ENCODE measurements at places on chromosomes 6 and 20.
A peak's percentile ranks its signal among the peaks of the same experiment; 100 is the strongest.

DNA sequence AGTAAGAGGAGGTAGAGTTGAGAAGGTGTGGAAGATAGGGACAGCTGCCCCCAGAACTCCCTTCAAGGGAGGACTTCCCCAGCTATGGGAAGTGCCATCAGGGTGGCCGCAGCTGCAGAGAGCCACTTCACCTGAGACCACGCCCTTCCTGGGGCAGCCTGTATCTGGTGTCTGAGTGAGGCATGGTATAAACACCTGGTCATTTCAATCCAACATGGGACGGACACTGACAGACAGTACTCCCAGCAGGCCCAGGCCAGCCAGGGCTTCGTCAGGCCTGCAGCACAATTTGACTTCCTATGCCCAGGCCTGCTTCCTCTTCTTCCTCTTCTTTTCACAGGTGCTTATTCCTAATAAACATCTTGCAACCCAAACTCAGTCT is 4.5 kb downstream of the SOX12 start:
- no peak for DNase-seq

- DNase-seq, result peak; percentile 39
Observed at GRCh38 chr20:62010551-62011402, 54.9 kb downstream of the TAF4 start.

DNA sequence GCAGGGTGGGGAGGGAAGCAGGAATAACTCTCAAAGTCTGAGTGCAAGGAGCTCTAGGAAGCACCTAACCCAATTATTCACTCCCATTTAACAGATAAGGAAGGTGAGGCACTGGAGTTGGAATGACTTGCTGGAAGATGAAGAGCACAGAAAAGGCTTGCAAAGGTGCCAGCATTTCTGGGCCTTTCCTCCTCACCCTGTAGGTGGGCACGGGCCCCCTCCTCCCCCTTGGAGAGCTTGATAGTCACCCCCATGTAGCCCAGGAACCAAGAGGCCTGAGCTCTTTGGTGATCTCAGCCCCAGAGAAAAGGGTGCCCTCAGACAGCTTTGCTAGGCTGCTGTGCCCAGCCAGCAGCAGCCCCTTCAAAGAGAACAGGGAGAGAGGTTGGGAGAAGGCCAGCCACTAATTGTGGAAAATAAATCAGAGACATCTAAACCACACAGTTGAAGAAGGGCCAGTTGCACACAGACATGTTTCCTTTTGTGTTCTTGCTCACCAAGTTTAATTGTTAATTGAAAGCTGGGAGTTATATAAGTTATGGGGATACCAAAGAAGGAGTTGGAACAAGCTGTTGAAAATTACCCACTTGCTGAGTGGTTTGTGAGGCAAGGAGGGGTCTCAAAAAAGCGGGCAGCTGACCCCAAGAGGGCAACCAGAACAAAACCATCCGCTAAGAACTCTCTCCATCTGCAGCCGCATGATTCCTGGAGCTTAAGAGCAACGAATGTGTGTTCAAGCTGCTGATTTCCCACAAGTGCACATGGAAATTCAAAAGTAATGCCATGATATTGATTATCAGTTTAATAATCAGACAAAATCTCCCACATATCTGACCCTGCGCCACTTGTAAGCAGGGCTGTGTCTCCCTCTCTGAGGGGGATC is 77.0 kb downstream of the MRPL14 start:
- DNase-seq, result no peak

GRCh38 chr20:41456351-41456750 is 89.7 kb upstream of the EMILIN3 start:
- no peak for DNase-seq

- DNase-seq, result no peak
Observed at GRCh38 chr6:70998148-70998547, 41.3 kb upstream of the B3GAT2 start.

DNA sequence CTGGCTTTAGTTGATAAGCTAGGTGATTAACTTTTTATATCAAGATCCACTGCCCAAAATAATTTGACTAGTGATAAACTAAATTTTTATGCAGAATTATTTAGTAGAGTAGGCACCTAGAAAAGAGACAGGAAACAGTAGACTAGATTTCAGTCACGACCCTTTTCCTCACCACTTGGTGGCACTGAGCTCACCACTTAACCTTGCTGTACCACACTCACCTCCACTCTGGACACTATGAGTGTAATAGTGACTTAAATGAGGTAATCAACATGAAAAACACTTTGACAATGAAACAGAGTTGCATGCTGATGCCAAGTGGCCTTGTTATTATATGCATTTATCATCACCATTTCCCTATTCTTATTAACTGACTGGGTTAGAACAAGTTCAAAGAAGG is 730.4 kb downstream of the KIF16B start:
- DNase-seq, result no peak

GRCh38 chr20:44969300-44969894 is 3.1 kb downstream of the STK4 start:
- no peak for DNase-seq

DNA sequence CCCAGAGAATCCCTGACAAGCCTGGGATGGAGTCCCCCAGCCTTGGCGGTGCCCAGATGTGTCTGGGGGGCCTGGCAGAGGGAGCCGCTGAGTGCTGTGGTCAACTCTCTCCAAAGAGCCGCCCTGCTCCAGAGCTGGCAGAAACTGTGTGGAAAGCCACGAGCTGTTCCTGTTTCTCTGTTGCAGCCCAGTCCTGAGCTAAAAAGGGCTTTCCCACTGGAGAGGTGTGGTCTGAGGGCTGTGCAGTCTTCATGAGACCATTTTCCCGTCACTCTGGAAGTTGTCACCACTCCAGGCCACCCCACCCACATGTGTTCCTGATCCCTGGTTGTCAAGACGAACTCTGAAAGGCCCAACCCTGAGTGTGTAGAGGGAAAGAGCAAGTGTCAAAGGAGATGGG is 99.7 kb upstream of the KCNK16 start:
- DNase-seq, result no peak

GRCh38 chr6:168198302-168199180 is 119.5 kb upstream of the FRMD1 start:
- no peak for DNase-seq

- peak; percentile 55 for DNase-seq
Observed at GRCh38 chr20:58481481-58482021, 33.6 kb downstream of the APCDD1L start.

GRCh38 chr20:19969106-19969505 is 48.1 kb upstream of the NAA20 start:
- DNase-seq, result no peak

GRCh38 chr6:72363844-72364740 is 257.8 kb upstream of the KCNQ5 start:
- no peak for DNase-seq

DNA sequence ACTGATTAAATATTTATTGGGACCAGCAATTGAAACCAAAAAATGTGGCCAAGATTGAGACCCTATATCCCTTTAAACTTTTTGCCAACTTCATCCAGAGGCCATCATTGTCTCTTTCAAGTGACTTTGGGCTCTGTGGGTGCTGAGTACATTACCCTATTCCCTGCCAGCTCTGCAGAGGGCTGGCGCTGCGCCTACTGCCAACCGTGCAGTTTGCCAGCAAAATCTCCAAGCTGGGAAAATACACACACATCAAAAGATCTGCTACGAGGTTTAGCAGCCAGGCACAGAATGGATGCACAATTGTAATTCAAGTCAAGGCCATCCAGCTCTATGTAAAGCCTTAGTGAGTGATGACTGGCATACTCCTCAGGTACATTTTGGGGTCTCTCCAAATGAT is 125.0 kb downstream of the CBLN4 start:
- DNase-seq, result no peak

DNA sequence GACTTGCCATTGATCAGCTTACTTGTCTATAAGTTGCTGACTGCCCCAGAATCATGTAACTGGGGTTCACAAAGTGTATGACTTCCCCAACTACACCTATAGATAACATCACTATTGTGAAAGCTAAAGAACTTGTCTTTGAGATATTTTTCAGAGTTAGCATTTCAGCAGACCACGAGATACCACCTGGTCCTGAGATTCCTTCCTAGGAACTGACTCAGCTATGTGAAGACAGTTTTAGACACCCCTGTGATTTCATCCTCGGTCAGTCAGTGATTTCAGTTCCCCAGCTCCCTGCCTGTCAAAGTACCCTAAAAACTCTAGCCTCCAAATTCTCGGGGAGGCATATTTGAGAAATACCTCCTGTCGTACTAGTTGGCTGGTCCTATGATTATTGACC is 62.4 kb downstream of the TXNDC5 start:
- no peak for DNase-seq

GRCh38 chr6:45377043-45377553 is 636 bp downstream of the SUPT3H start:
- DNase-seq, result no peak

- no peak for DNase-seq
Observed at GRCh38 chr6:166507809-166508564, 78.5 kb downstream of the RAMACL start.

DNA sequence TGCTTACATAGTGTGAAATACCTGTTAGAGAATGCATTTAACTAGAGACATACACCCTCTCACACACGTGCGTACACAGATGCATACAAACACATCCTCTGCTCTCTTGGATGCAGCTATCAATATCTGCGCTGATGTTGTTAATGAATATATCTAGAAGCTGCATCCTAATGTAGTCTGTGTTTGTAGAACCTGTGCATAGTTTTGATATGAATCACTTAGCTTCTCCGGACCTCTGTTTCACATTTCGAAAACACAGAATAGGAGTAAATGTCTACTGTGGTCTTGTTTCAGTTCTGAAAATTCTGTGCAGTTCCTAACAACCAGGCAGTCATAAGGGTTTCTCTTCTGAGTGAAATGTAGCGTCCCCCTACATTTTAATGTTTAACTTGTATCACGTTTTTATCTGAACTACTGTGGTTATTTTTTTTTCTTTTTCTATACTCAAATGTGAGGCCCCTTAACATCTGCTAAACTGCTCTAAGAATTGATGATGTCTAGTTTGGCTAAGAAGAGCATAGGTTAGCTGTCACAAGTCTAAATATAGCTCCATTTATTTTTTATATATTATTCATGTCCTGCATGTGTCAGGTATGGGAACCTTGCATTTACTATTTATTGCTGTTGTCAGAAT is 254.5 kb downstream of the TMEM242 start:
- no peak for DNase-seq

DNA sequence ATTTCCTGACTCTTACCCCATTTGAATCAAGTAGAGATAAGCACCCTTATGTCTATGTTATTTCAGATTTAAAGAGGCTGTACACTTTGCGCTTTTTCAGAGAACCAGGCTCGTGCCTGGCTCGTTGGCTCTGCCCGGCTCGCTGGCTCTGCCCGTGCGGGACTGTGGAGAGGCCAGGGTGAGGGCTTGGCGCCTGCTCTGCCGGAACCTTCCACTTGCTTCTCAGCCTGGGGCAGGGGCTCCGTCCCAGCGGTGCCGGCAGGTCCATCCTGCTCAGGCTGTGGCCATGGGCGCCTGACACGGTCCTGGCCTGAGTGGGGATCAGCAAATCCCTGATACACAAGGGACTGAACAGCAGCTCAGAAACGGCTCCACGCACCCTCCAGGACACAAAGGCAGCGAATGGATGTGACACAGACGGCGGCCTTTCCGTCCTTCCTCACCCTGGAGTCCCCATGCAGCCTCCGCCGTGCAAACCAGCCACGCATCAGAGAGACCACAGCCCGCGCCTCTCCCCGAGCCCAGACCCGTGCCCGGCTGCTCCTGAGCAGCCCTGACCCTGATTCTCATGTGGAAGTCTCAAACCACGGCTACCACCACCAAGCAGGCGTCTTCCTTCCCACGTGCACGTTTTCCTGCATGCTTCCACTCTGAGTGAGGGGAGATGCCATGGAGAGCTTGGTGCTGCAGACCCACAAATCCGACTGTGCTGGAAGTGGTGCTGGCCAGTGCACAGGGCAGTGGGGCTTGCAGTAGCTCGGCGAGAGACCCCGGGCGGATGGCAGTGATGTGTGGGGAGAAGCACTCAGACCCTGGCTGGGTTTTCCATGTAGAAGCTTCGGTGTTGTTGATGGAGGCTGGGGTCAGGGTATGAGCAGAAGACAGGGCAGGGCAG is 233.9 kb downstream of the ERMARD start:
- no peak for DNase-seq

GRCh38 chr6:45619994-45620471 is 242.3 kb upstream of the SUPT3H start:
- no peak for DNase-seq

- no peak for DNase-seq
Observed at GRCh38 chr6:153437193-153437592, 306.1 kb upstream of the RGS17 start.

GRCh38 chr6:25344827-25345226 is 65.7 kb downstream of the CARMIL1 start:
- DNase-seq, result no peak

DNA sequence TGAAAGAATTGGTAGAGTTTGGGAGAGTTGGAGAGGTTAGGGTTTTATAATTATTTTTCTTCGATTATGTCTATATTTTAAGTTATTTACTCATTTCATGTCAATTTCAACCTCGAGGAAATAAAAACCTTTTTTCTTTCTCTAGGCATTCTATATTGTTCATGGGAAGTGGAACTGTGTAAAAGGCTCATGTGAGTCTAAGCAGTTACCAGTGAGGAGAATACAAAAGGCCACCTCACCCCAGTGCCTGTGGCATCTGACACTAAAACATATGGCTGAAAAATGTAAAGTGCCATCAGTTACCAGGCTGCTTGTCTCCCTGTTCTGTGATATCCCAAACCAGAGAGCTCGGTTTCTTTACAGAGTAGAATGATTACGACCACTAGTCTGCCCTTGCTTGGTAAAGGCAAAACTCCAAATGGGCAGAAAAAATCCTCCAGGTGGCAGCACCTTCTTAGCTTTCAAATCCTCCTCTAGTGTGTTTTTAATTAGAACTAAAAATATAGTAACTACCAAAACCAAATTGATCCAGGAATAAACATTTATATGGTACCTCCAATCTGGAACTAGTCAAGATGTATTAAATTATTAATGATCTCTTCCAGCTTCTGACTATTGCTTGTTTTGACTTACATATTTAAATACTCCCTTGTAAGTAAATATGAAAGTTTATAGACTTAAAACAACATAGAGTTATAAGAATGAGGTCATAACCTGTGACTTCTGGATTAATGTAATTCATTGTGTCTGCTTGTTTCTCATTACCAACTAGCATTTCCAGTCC is 122.6 kb upstream of the MCHR2 start:
- DNase-seq, result peak; percentile 6

DNA sequence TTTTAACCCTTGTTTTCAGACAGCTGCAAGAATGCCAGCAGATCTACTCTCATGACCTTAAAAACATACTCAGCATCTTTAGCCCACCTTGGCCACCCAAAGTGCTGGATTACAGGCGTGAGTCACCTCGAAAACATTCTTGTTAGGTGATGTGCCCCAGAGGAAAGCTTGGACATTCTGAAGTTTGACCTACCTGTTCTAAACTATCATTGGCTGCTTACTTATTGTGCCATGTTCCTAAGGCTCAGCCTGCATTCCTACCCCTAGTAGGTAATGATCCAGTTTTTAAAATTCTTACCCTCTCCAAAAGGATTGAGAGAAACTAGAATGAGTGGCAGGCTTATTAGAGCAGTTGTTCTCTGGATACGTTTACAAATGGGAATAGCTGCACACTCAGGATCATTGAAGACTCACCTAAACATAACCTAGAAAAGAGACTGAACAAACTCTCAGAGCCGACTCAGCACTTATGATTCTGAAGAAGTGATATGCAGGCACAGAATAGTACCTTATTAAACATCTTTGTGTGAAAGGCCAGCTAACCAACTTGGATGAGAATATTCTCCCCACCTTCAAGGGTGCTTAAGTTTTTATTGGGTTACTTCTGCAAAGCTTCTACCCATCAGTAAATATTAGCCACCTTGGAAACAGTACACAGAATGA is 362.1 kb downstream of the NRN1 start:
- no peak for DNase-seq

- DNase-seq, result no peak
Observed at GRCh38 chr20:51628533-51629398, 86.2 kb upstream of the NFATC2 start.

GRCh38 chr6:159700970-159701369 is 7.9 kb upstream of the SOD2 start:
- no peak for DNase-seq

Data from activated T-cell treated with anti-CD3 and anti-CD28 coated beads for 48 hours (primary cell).